ENCODE measurements at places on chromosomes 1 and 21.

GRCh38 chr21:38740090-38740489 is 65.6 kb upstream of the ETS2 start:
- no peak for DNase-seq

GRCh38 chr1:46485564-46486431 is 3.8 kb upstream of the DMBX1 start:
- DNase-seq, result no peak

- DNase-seq, result no peak
These were observed 37.7 kb upstream of the IFNLR1 start for GRCh38 chr1:24224761-24225160.

DNA sequence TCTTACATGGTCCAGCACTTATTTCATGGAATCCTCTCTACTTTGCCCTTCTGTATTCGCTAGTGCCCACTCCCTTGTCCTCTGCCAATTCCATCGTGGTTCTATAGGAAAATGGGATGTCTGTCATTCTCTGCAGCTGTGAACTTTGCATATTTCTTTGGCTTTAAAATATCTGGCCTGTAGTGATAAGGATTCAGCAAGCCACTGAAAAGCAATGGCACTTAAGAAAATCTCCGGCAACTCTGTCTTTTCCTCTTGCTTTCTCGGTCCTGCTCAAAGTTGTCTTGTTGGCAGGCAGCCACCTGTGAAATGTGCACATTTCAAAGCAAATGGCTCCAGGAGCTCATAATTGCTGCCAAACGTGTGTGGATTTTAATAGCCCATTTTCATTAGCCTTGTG is 91.8 kb downstream of the CHD1L start:
- no peak for DNase-seq

DNA sequence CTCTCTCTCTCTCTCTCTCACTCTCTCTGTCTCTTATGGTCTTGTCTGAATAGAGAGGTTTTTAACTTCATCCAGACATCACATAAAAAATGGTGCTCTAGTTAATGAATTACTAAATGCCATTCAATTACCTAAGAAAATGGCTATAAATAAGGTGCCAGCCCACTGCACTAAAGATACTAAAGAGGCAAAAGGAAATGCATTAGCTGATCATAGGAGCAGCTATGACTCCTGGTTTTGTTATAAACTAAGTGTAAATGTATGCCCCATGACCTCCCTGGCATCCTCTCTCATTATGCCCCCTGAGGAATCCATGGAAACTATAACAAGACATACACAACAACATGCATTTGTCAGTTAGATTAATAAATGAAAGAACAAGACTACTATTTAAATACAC is 57.5 kb upstream of the PDC start:
- DNase-seq, result no peak

GRCh38 chr1:26015358-26015757 is 6.2 kb upstream of the EXTL1 start:
- DNase-seq, result no peak

DNA sequence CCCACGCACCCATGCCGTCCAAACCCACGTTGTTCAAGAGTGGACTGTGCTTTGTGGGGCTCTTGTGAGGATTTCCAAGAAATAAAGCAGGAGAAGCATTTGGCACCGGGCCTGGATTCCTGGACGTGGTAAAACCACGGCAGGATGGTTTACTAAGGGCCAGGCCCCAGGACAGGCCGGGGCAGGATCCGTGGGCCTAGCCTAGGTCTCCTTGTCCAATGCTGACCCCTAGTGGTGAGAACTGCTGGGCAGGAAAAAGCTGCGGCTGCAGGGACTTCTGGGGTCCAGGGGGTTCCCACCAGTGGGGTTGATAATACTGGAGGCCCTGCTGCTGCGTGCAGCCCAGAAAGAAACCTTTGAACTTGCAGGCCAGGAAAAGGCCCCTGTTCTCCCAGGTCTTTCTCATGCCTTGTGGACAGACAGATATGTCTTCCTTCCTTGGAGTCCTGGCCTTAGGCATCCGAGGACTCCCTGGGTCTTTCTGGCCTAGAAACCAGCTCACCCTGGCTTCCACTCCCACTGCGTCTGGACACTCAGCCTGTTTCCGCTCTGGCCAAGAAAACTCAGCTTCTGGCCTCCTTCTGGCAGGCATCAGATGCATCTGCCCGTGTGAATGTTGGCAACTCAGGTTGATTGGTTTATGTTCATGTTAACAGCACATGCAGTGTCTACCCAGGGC is 106.9 kb upstream of the TMEM51 start:
- DNase-seq, result peak; percentile 65

GRCh38 chr1:93080179-93080823 is 1.2 kb downstream of the MTF2 start:
- no peak for DNase-seq

DNA sequence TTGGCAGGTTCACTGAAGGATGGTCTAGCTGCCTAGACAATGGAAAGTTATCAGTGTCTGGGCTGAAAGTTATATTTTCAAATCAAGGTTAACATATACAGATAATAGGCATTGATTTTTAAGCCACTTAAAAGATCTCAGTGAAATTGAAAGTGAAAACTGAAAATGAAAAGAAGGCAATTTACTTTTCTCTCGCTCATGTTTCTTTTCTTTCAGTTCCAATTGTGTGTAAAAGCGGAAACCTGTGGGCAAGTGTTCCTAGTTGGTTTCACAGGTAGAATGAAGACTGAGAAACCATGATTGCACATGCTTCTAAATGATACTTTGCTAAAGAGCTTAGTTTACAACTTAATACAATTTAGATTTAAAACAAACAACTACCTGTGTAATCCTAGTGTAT is 383.7 kb downstream of the ZP4 start:
- no peak for DNase-seq

DNA sequence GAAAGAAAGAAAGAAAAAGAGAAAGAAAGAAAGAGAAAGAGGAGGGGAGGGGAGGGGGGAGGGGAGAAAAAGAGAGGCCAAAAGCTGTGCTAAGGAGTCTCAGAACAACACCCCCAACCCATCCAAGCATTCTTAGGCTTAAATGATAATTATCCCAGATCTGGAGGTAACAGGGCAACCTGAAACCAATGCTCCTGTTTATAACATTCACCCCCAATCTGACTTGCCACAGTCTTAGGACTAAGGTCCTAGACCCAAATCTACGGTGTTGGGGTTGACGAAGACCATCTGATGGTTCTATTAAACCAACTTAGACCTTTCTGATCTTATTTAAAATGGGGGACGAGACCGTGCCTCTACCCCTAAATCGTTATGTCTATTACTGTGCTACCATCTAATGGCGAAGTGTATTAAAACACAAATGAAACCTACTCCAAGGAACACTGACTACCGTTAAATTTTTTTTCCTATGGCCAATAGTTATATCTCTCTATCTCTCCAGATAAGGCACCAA is 119.3 kb upstream of the CDC42BPA start:
- peak; percentile 45 for DNase-seq

DNA sequence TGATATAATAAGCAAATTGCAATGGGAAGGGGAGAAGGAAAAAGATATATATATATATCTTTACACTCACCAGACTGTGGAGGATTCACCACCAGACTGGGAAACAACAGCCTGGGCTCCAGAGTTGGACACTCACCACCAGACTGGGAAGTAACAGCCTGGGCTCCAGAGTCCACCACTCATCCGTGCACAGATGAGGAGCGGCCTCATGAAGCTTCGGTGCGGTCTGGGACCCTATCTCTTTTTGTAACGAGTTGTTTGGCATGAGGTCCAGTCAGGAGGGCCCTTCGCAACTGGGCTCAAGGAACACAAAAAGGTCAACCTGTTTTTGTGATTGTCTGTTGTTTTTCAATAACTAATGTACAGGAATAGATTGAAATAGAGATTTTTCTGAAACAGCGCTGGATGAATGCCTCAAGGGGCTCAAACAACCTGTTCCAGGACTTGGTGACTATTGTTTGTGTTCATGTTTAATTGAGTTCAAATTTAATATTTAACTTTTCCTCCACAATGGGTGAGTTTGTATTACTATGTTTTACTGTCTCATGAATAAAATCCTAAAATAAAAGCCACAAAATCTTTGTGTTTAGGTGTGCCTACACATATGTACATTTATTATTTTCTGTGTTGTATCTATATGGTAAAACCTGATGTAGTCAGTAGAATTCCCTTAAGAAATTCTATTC is 40.1 kb downstream of the S100A10 start:
- no peak for DNase-seq

DNA sequence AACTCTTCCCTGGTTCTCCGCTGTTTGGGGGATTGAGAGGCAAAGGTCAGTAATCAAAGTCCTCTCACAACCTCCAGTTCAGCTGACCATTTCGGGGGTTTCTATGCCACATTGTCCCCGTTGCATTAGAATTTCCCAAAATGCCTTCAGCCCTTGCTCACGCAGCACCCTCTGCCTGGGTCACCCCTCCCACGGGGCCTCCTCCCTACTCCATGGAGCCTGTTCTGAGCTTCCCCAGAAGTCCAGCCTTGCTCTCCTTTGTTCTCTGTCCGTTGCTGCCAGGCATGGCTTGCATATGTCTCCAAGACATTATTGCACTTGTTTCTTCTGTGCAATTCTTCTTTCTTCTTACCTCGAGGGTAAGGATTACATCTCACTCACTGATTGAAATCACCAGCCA is 16.5 kb downstream of the DMRTB1 start:
- no peak for DNase-seq

DNA sequence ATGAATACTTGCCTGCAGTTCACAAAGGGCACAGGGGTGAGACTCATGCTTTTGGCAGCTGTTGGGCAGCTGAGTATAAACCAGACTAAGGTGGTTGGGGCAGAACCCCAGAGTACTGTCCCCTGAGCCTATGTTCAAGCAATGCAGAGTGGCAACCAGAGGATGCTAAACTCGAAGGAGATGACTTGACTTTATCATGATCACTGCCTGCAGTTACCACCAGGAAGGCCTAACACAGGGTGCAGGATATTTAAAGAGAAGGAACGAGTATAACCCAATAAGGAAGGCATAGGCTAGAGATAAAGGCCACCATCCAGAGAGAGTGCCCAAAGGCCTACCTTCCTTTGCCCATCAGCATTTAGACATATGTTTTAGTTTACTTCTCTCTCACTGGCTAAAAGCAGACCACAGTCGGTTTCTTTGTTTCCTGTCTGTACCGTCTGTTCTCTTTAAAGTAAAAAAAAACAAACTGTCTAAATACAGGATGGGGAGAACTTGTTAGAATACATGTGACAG is 83.3 kb downstream of the MPZL1 start:
- DNase-seq, result no peak

DNA sequence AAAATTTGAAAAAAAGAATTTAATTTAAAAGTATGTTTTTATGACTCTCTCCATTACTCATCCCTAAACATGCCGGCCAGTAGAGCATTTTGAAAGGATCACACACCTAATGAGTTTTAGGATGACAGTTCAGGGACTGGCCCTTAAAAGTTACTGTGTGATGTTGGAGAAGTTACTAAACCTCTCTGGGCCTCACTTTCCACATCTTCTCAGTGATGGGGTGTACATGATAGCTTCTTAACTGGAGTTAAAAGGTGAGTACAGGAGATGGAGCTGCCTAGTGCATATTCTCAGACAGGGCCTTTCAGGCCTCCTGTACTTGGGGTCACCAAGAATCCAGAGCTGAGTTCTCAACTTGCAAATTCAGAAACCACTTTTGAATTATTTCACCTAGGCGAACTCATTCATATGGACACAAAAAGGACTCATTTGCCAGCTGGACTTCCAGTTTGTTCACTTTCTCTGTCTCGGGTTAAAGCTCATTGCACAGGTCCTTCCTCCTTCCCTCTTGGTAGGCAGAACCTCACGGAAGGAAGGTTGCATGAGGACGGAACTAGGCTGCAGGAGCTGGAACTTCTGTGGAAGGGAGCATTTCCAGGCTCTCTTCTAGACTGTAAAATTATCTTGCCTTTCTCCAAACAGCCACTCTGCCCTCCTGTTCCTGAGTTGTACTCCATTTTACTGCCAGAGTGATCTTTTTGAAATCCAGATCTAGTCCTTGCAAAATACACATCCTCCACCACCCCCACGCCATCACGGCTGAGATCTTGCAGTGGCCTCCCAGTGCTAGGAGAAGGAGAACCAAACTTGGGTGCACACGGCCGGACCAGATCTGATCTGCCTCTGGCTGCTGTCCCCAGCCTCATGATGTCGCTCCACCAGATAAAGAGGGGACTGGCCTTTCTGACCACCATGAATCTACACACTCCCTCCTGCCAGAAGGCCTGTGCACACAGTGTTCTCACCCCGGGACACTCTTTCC is 4.3 kb upstream of the SLC30A1 start:
- DNase-seq, result no peak
